ENCODE measurements at places on chromosomes 5 and 9. TPM values are rescaled to one million over a fixed set of nuclear protein-coding genes. Genes with fewer than 3 reads are reported as not detected.

Gene CCL28
- total RNA-seq = 4.8 TPM

Gene AHRR
- total RNA-seq = 11.0 TPM

Gene RFESD
- total RNA-seq = 0.98 TPM

Gene SHISAL2B
- not detected for total RNA-seq

Gene DBH
- not detected for total RNA-seq

Gene PCDHGB7
- total RNA-seq = 0.33 TPM

Gene PLAC8L1
- 2.5 TPM for total RNA-seq

Gene FBXW11
- 54.8 TPM for total RNA-seq

Gene TSPAN17
- 48.9 TPM for total RNA-seq

Gene TMEM215
- not detected for total RNA-seq

Gene SLIT3
- 0.14 TPM for total RNA-seq

Gene IFNA13
- not detected for total RNA-seq

Gene POLR3G
- 29.3 TPM for total RNA-seq

Gene SARDH
- total RNA-seq = 0.36 TPM

Gene CDX1
- total RNA-seq = not detected

Gene SLC6A7
- not detected for total RNA-seq

Gene SLC22A4
- total RNA-seq = 0.93 TPM

Gene CAVIN4
- 0.31 TPM for total RNA-seq

Gene HSD17B4
- total RNA-seq = 121 TPM

Gene ANKRD31
- not detected for total RNA-seq

Gene NEK6
- total RNA-seq = 11.4 TPM

Gene CNTFR
- not detected for total RNA-seq

Gene IFNA21
- not detected for total RNA-seq

Gene RNF183
- not detected for total RNA-seq

Gene PCDHGC4
- 0.26 TPM for total RNA-seq

Gene CDC25C
- total RNA-seq = 5.5 TPM

Gene CARTPT
- not detected for total RNA-seq

Gene HDHD3
- 11.0 TPM for total RNA-seq

Gene DMRT1
- total RNA-seq = not detected

Gene ADAMTS13
- 0.67 TPM for total RNA-seq

Gene FBP2
- not detected for total RNA-seq

Gene MARVELD2
- total RNA-seq = 0.56 TPM

Gene FSD1L
- total RNA-seq = 3.9 TPM

Gene ADGRD2
- not detected for total RNA-seq

Gene ST8SIA4
- 127 TPM for total RNA-seq

Gene CATSPER3
- total RNA-seq = not detected

Gene GFPT2
- total RNA-seq = 0.29 TPM

Gene FOXE1
- not detected for total RNA-seq

Gene CCDC152
- 9.3 TPM for total RNA-seq

Gene PRDM12
- not detected for total RNA-seq

Gene STK32A
- not detected for total RNA-seq

Measured in natural killer cell treated with Interleukin-12 subunit alpha and Interleukin-12 subunit beta and Interleukin-15 and Interleukin-18, amount 100 ng/mL, for 72 hours (primary cell).